Colonic mucosa (tissue), 4 donors: ENCODE measurements at places on chromosomes 7 and 10. TPM values are rescaled to one million over a fixed set of nuclear protein-coding genes. Genes with fewer than 3 reads are reported as not detected.

Gene FAM25A
- not detected for total RNA-seq

Gene GPRIN2
- total RNA-seq = 32.3 TPM

DNA sequence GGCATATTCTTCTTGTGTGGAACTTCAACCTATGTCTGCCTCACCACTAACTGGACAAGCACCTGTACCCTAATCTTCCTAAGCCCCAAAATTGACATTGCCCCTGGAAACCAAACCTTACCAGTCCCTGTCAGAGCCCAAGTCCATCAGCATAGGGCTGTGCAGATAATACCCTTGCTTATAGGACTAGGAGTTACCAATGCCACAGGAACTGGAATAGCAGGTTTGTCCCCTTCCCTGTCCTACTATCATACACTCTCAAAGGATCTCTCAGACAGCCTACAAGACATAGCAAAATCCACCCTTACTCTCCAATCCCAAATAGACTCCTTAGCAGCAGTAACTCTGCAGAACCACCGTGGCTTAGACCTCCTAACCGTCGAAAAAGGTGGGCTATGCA, 19.8 kb downstream of the ZNF107 start:
- H3K27ac ChIP-seq = no peak overlapping the region
- H3K4me1 ChIP-seq = no peaks in the 10 kb centered on the region
- H3K36me3 ChIP-seq = no peaks in the 10 kb centered on the region
- H3K4me3 ChIP-seq = no peak overlapping the region
- no peak for DNase-seq
- no peaks in the 10 kb centered on the region for H3K27me3 ChIP-seq

Gene CLEC5A
- total RNA-seq = 0.27 TPM

Gene TDRD1
- total RNA-seq = 0.05 TPM

Gene UCMA
- total RNA-seq = not detected

DNA sequence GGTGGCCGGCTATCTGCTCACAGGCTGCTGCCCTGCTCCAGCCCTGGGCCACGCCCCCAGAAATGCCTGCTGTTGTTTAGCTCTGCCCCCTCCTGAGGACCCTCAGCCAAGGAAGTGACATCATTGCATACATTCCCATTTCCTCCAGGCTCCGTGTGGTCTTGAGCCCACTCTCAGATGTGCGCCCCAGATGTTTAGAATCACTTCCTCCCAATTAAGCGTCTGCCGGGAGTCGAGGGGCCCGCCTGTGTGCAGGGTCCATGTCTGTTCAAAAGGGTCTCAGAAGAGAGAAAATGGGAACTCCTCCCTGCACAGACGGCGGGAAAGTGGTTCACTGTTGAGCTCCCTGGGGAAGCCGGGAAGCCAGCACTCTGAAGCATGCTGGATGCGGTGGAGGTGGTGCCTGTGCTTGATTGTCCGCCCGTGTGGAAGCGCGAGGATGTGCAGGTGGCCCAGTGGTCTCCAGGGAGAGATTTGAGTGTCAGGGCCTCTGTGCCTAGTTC, 116.9 kb upstream of the PPIF start:
- no peaks in the 10 kb centered on the region for H3K36me3 ChIP-seq
- no peaks in the 10 kb centered on the region for H3K4me1 ChIP-seq

GRCh38 chr10:29837586-29837985, 202.8 kb upstream of the SVIL start:
- no peaks in the 10 kb centered on the region for H3K36me3 ChIP-seq
- no peak overlapping the region for H3K4me3 ChIP-seq
- H3K27ac ChIP-seq = no peak overlapping the region
- H3K27me3 ChIP-seq = no peaks in the 10 kb centered on the region

Gene SHH
- total RNA-seq = 8.1 TPM

Gene TUBAL3
- total RNA-seq = 39.6 TPM

- no peaks in the 10 kb centered on the region for H3K4me1 ChIP-seq
- no peak overlapping the region for H3K4me3 ChIP-seq
- H3K36me3 ChIP-seq = no peaks in the 10 kb centered on the region
- DNase-seq = no peak
- H3K27me3 ChIP-seq = no peaks in the 10 kb centered on the region
- no peak overlapping the region for H3K27ac ChIP-seq
These were observed 44.2 kb upstream of the FRMD4A start for GRCh38 chr10:14374745-14375445.

GRCh38 chr10:133231244-133231945, 1.4 kb downstream of the UTF1 start:
- H3K4me3 ChIP-seq = no peak overlapping the region
- no peaks in the 10 kb centered on the region for H3K4me1 ChIP-seq
- no peak for DNase-seq
- H3K36me3 ChIP-seq = no peaks in the 10 kb centered on the region
- no peak overlapping the region for H3K27ac ChIP-seq
- H3K27me3 ChIP-seq = peaks cover 50% of the 10 kb centered on the region

Gene PKD2L1
- total RNA-seq = 0.50 TPM

DNA sequence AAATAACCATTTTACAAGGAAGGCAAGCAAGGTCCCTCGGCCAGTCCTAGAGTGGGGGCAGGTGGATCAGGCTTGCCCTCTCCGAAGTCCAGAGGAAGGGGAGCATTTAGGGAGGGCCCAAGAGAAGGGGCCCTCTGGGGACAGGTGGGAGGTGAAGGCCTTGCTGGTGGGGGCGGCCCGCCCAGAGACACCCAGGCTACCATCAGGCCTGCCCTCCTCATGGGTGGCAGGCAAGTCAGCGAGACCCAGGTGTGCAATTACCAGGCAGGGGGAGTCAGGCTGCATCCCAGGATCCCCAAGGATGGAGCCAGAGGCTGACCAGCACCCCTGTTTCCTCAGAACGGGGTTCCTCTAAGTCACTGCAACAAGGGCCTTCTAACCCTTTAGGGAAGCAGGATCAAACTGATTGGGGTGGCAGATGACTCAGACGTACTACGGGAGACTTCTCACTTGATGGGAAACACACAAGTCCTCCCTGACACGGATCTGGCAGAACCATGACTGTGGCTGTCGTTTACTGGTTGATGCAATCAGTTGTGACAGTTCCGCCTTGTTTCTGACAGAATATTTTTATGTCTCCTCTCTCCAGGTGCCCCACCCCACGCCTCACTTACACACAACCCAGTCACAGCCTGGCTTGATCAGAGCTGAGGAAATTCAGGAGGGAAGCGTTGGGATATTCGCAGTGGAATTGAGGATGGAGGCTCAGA, 8.2 kb downstream of the LOXL4 start:
- no peaks in the 10 kb centered on the region for H3K4me1 ChIP-seq
- no peak overlapping the region for H3K27ac ChIP-seq
- no peaks in the 10 kb centered on the region for H3K36me3 ChIP-seq
- no peak for DNase-seq
- no peaks in the 10 kb centered on the region for H3K27me3 ChIP-seq

DNA sequence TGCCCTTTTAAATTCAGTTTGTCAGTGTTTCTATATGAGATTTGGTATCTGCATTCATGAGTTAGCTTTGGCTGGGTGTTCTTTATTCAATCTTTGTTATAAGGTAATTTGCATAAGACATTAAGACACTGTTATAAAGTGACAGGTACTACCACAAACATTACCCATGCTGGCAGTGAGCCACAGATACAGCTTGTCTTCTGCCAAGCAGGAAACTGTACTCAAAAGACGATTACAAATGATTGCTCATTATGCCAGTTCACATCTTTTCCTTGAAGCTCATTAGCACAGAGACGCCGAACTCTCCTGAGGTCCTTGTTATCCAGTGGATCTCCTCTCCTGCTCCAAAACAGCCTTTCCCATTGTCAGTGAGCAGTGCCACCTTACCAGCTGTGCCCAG, 30.4 kb downstream of the AMPH start:
- DNase-seq = no peak
- H3K4me3 ChIP-seq = no peak overlapping the region
- no peaks in the 10 kb centered on the region for H3K4me1 ChIP-seq
- H3K27me3 ChIP-seq = no peaks in the 10 kb centered on the region
- no peak overlapping the region for H3K27ac ChIP-seq

Gene OR2A42
- total RNA-seq = not detected
